ENCODE measurements at places on chromosomes 1 and 21.
A peak's percentile ranks its signal among the peaks of the same experiment; 100 is the strongest.

- DNase-seq: no peak
Observed at GRCh38 chr1:206790502-206791250, 18.4 kb upstream of the IL10 start.

- DNase-seq: no peak
Observed at GRCh38 chr1:54279457-54279856, 79.5 kb downstream of the MRPL37 start.

GRCh38 chr1:151624783-151625182, 12.9 kb downstream of the SNX27 start:
- no peak for DNase-seq

GRCh38 chr1:36253161-36253862, 29.1 kb downstream of the THRAP3 start:
- no peak for DNase-seq

DNA sequence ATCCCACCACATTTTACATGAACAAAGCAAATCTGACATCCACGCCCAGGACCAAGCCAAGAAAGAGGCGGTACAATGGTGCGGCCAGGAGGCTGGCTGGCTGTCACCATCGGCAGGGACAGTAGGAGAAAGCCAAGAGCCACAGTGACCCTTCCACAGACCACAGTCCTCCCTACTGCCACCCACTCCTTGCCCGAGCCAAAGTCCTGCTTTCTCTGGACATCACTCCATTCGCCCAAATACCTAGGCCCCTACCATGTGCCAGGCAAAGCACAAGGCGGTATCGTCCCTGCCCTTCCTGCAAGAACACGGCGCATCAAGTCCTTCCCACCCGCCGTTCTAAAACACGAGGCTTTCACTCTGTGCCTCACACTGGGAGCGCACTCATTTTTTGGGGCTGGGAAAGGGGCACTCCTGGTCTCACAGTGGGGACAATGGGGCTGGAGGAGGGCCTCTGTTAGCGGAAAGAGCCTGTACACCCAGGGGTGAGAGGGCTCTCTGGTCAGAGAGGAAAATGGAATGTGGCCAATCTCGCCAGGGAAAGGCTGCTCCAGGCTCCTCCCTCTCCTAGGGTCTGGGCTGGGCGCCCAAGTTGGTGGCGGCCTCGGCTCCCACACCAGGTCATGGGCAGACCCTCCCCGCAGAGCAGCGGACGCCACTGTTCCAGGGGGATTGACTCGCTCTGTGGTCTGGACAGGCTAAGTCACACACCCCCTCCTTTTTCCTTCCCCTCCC, 26.5 kb downstream of the SSBP3 start:
- DNase-seq: no peak

DNA sequence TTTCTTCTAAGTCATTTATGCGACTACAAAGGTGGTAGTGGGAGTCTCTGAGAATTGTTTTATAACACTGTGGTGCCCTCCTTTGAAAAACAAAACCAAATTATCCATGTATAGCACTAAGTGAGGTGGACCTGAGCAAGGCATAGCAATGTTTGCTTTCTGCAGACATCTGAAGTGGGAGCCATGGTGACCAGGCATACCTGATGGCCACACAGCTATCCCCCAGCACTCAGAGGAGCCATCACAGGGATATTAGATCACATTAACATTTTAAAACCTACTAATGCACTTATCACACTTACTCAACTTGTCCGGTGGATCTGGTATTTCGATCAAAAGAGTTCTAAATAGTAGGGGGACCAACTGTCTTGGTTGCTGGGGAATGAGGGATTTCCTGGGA, 24.8 kb upstream of the AVPR1B start:
- DNase-seq: no peak

- DNase-seq: no peak
Observed at GRCh38 chr1:157849229-157849875, 7.7 kb upstream of the CD5L start.

DNA sequence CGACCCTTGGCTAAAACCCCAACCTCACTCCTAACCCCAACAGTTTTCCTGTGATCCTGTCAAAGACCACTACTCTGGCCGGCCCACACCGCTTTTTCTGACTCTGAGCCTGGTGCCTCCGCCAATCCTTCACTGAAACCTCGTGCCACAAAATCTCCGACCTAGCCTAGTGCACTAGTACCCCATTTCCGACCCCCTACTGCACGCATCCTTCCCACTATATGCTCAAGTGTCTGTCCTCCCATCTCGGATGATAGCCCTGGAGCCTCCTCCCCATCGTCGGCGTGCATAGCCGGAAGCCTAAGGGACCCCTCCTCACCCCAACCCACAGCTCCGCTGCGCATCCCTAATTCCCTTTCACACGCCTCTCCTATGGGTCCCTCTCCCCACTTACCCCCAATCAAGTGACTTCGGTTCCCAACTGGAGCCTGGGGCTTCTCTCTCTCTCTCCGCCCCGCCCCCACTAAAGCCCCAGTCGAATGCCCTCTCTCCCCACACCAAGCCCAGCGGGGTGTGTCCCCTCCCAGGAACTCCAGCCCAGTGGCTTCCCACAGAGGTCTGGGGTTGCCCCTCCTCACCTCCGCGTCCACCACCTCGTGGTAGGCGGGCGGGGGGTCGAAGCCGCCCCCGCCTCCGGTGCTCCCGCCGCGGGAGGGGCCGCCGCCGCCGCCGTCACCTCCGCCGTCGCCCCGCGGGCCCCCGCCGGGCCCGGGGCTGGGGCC, 791 bp downstream of the USP24 start:
- DNase-seq: no peak

- no peak for DNase-seq
Observed at GRCh38 chr1:17908945-17909344, 153.8 kb downstream of the ACTL8 start.

DNA sequence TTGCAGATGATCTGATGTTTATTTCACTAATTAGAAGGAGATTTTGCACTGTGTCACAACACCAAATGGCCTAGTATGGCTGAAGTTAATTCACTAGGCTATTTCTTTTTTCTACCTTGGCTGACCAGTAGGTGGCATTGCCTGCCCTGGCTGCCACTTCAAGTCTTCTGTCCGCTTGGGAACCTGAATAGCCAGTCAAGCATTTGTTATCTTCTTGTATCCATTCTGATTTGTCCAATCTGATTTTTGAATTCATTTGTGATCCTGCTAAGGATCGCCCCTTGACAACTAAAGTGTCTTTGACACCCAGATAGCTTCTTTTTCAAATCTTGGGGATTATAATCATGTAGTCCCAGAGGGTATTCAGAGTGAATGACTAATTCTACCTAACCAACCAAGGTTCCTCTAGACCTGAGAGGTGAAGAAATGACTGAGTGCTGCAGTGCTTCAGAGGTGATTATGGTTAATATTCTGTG, 99.4 kb downstream of the GIPC2 start:
- peak; percentile 88 for DNase-seq

DNA sequence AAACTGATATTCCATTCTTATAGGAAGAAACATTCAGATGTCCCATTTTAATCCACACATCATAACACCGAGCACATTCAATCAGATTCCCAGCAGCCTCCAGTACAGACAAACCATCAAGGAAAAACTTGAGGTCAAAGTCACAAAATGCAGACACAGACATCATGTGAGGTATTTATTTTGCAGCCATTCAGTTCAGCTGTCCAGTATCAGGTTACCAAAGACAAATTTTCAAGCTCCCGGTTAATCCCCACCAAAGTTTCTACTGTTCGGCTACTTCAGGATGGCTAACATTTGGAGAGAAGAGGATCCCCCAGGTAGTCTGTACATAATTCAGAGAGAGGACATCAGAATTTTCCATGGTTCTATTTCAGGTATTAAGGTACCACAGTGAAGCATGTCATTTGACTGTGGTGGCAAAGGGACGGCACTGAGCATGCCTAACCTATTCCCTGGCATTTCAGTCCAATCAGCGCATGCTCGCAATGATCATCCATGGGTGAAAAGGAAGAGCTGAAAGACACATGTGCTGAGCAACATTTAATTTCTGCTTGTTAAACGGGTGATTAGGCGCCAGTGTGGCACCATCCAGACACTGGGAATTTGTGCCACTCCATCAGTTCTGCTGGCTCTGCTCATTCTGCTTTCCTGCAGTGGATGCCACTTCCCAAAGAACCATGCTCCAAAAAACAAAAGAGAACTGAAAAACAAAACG, 13.6 kb upstream of the NDC1 start:
- DNase-seq: no peak

GRCh38 chr1:160885042-160885441, at the start of gene ITLN1:
Gene ITLN1, minus strand, starts transcription at chr1:160885180. Its CDS starts 303 bp downstream, at chr1:160884877.
- DNase-seq: no peak

Measured in fibroblast of the conjunctiva (primary cell).